Spinal cord (tissue), 10 donors: ENCODE measurements at places on chromosomes 4 and X. TPM values are rescaled to one million over a fixed set of nuclear protein-coding genes. Genes with fewer than 3 reads are reported as not detected.

DNA sequence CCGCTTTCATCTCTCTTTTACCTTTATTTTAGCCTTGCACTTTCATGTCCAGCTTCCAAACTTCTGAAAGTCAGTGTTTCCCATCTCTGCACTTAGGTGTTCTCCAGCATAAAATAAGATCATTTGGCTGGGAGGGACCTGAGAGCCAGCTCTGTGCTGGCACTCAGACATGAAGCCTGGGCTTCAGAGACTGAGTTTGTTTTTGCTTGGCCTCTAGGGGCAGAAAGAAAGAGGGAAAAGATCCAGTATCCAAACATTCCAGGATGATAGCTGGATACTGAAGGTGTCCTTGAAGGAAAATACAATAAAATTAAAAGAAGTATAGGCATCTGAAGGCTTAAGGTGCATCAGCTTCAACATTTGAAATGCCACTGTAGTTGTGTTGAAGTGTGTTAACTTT, 202.4 kb upstream of the ZIC3 start:
- no peaks in the 10 kb centered on the region for H3K4me1 ChIP-seq
- H3K27ac ChIP-seq: no peak overlapping the region
- DNase-seq: no peak
- H3K36me3 ChIP-seq: no peaks in the 10 kb centered on the region

SNCA gene
- 141 TPM for polyA plus RNA-seq

CTAG1B gene
- polyA plus RNA-seq: not detected

SSX4B gene
- polyA plus RNA-seq: not detected

- no peaks in the 10 kb centered on the region for H3K36me3 ChIP-seq
- no peak overlapping the region for H3K27ac ChIP-seq
- no peaks in the 10 kb centered on the region for H3K27me3 ChIP-seq
- no peak overlapping the region for H3K4me3 ChIP-seq
- no peaks in the 10 kb centered on the region for H3K4me1 ChIP-seq
Measured at GRCh38 chrX:45505214-45505613, 304.5 kb upstream of the DIPK2B start.
